ENCODE measurements at places on chromosomes 6 and 20.

GRCh38 chr20:35515949-35516645, 13.4 kb downstream of the C20orf173 start:
- DNase-seq, result no peak

DNA sequence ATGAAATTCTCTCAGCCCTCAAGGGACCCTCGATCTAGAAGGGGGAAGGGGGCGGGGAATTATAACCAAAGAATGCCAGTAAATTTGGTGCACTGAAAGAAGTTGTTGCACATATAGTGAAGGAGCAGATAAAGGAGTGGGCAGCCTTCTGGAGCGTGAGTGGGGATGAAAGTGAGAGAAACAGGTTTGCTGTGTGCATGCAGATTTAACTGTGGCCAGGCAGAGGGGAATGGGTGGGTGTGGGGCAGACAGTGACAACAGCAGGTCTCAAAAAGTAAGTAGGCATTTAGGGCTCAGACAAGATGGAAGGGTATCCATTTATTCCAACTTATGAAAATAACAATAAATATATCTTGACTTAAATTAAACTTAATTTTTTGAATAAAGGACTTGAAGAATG, 149.1 kb downstream of the KCNQ5 start:
- DNase-seq, result no peak

DNA sequence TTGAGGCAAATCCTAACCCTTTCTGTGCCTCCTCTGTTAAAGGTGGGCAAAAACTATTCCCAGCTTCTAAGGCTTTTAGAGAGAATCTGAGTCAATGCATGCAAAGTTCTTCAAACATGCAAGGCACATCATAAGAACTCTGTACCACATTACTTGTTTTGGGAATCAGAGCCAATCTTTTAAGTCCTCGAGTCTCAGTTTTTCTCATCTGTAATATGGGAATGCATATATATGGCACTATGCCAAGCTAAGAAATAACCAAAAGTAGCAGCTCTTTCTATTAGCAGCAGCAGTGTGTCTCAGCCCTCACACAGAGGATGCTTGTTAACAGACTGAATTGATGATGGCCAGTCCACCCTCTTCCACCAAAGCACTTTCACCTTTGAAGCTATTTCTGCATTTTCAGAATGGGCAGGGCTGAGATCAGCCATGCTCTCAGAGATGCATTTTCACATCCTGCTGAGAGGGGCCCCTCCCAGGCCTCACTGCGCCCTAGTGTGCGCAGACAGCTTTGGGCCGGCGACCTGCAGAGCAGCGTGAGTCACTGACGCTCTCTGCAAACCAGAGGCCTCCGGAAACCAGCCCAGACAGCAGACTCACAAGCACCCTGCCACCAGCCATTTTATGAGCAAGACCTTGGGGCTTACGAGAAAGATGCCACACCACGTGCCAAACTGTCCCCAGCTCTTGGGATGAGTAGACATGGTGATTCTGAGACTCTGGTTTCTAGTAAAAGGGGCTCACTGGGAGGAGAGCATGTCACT, 138.0 kb downstream of the NFATC2 start:
- DNase-seq, result peak; percentile 81

- DNase-seq, result no peak
These were observed 3.5 kb upstream of the APOBEC2 start for GRCh38 chr6:41049521-41049920.

DNA sequence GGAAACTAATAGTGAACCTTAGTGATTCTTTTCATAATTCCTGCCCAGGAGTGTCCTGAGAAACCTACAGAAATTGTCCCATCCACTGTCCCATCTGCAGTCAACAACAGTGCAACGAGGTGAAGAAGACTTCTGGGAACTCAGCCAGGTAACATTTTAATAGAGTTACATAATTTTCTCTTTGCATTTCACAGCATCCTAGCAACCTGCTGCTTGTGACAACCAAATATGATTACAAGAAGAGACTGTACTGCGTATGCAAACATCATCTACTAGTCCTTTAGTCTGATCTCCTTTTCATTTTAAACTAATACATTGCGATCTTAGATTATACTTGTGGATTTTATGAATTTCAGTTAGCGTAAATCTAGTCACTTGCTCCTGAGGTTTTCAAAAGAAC, 951.6 kb downstream of the TFAP2A start:
- DNase-seq, result no peak

- DNase-seq, result no peak
These were observed 7.2 kb downstream of the ZBTB2 start for GRCh38 chr6:151384151-151384550.

DNA sequence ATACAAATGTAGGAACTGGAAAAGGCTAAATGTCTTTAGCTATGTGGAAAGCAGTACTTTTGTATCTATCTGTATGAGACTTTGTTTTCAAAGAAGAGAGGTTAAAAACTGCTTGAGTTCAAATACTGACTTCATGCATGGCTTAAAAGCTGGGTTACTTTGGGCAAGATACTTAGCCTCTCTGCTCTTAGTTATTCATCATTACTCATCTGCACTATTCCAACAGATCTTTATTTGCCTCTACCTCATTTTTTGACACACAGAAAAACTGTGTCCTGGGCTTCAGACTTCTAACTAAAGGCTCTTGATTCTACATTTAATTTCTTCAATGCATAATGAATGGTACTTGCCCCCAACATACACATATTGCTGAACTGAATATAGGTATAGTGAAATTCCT, 114.8 kb downstream of the DST start:
- no peak for DNase-seq

DNA sequence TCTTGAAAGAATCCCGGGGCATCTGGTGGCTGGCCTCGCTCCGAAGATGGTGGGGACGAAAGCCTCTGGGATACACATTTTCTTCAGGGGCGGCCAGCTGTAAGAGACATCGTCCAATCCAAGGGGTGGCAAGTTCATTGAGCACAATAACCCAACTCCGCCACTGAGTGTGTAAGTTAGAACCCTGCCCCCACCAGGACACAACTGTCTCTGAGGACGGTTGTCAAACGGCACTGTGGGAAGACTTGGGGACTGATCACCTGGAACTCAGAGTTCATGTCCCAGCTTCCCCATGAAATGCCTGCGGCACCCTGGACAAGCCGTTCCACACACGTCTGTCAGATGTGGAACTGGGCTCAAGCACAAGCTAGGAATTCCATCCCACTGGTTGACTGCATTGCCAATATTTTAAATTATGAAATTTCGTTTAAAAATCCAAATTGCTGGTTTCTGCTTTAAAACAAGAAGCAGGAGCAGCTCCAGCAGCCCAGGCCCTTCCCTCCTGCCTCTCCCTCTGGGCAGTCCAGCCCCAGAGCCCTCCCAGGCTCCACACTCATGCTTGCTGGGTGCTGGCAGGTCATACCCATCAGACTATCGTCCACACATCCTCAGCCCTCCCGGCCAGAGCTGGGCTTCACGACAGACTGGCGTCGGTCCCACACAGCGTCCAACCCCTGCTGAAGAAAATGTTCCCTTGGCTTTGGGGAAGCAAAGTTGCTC, 80.9 kb upstream of the AFDN start:
- no peak for DNase-seq

DNA sequence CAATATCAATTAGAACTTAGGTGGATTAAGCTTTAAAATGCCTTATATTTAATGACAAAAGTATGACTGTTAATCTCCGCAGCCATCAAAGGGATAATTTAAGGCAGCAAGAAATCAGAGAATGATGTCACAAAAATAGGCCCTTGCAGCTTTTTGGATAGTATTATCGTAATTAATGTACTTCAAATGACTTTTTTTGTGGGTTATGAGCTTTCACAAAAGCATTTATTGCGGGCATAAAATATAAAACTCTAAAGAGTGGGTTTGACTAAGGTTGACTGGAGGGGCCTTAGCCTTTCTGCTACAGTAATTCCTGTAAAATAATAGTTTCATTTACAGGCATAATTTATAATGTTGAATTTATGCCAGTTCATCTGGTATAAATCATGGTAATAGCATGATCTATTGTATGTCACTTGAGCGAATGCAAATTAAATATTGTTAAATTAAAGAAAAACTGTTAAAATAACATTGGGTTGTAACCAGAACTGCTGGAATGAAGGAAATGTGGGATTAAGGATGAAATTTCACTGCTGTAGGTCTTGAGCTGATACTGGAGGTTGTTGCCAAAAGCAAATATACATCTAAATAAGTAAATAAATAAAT, 78.5 kb upstream of the ZFP64 start:
- no peak for DNase-seq

DNA sequence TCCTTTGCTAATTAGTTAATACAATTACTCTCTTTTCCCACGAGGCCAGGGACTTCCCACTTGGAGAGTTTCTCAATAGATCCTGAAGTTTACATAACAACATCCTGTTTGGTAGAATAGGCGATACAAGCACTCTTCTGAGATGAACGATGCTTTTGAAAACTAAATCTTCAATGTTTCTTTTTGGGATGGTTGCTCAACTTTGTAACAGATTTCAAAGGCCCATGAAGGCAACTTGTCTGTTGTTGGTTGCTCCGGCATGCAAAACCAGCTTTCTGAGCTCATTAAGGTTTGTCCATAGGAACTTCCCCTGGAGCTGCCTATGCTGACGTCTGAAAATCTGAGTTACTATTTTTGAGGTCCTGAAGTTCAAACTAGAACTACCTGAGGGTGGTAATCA, 25.9 kb upstream of the ROS1 start:
- no peak for DNase-seq

- DNase-seq, result no peak
These were observed 37.7 kb downstream of the PMEPA1 start for GRCh38 chr20:57672164-57672563.

GRCh38 chr20:9615766-9616454, 101.5 kb downstream of the LAMP5 start:
- DNase-seq, result no peak

GRCh38 chr6:32079566-32080290, 29.4 kb downstream of the TNXB start:
- no peak for DNase-seq

DNA sequence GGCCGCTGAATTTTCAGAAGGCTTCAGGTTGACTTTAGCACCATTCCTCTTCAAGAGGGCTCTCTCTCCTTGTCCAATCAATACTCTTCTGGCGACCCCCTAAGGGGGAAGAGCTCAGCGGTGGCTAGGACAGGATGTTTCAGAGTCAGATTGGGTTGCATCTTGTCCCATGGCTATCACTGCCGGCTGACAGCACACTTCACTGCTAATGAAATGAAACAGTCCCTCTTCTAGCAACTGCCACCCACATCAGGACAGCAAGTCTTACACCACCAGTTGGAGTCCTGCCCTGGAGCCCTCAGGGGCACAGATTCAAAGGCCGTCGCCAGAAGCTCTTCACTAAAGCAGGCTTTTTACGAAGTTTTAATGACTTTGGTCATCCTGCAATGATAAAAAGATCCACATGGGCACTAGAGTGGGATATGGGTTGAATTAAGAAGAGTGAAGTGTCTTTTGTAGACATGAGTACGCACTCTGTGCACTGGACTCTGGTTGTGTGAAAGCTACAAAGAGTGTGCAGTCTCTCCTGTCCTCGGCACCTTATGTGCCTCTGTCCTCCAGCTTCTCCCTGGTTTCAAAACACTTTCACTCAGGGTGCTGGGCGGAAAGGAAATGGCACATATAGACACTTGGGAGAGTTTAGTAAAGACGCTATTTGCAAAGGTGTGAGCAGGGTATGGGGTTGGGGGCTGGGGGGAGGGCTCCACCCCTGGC, 66.1 kb upstream of the SLC22A16 start:
- DNase-seq, result no peak

DNA sequence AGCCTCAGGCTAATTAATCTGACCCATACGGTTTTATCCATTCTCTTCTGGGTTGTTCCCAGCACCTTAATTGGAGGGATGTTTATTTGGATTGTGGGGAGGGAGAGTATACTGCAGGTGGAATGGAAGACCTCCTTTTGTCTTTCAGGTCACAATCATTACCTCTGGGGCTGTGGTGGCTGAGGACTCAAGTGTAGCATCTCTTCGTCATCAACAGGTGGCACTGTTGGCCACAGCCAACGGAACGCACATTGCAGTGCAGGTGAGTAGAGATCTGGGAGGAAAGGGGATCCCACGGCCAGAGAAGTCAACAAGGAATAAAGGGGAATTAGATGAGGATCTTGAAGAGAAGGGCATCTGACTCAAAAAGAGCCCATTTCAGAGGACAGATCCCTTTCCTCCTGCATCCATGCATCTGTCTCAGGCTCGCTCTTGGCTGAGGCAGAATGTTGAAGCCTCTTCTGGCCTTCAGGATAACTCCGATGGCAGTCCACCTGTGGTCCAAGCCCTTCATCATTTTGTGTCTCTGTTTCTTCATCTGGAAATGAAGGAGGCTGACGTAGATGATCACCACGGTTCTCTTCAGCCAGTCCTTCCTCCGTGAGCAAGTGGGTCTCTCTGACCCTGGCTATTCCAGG, 3.2 kb upstream of the DEF6 start:
- DNase-seq, result no peak

All from activated gamma-delta T cell treated with anti-CD3 and anti-CD28 coated beads, Interleukin-2, amount 50 U/mL, for 16 hours (primary cell).